ENCODE measurements at places on chromosomes 2 and 18. TPM values are rescaled to one million over a fixed set of nuclear protein-coding genes. Genes with fewer than 3 reads are reported as not detected.

- DNase-seq = no peak
Observed at GRCh38 chr18:78733762-78734613, 245.6 kb upstream of the SALL3 start.

DNA sequence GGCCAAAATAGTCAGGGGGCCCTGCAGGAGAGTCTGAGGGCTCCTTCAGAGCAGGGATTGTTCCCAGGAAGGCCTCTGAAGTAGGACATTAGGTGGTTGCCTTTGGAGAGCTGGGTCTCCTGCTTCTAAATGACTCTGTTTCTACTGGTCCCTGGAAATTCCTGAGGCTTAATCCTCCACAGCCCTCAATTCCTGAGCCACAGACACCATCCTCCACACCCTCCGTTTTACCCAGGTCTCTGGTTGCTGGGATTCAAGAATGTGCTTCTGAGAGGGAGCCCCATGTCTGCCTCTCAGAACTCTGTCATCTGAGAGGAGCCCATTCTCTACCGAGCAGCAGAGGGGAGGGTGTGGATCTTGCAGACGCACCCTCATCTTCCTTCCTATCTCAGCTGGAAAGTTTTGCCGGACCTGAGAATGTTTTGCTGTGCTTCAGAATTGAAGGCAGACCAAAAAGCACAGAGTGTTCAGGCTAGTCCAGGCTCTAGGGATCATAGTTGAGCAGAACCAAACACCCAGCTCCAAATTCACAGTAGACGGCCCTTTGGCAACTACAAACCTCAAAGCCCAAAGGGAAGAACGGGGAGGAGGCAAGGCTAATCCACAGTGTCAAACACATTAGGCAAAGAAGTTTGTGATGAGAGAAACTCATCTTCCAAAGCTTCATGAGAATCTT, 8.1 kb downstream of the VIT start:
- no peak for DNase-seq

DNA sequence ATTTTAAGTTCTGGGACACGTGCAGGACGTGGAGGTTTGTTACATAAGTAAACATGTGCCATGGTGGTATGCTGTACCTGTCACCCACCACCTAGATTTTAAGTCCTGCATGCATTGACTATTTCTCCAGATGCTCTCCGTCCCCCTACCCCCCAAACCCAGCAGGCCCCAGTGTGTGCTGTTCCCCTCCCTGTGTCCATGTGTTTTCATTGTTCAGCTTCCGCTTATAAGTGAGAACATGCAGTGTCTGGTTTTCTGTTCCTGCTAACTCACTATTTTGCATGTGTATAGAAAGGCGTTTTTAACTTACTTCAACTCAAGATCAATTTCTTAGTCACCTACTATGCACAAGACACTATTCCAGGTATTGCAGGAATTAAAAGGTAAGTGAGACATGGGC, 128.0 kb downstream of the PLCL1 start:
- DNase-seq = no peak

- DNase-seq = no peak
Observed at GRCh38 chr2:45945302-45945717, 293.8 kb downstream of the PRKCE start.

- no peak for DNase-seq
Observed at GRCh38 chr2:62856228-62857040, 150.9 kb downstream of the EHBP1 start.

DNA sequence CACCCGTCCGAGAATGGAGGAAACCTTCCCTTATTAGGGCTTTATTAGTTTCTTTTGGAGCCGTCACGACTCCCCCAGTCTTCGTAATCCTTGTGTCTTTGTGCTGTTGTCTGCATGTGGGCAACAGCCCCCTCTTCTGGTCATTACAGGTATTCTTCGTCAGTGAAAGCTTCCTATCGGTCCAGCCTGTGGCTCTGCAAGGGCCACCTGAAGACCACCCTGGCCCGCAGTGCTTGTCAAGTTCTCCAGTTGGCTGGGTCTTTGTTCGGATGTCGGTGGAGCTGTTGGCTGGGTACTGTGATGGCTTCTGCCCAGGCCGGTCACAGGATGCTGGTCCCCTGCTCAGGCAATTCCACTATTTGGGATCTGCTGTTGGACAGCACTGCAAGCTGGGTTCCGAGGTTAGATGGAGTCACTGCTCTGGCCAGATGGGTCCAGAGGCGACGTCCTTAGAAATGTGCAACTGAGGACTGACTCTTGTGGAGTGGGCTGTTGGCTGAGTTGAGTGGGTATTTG, 19.2 kb downstream of the E2F6 start:
- DNase-seq = peak; percentile 55

- DNase-seq = no peak
Observed at GRCh38 chr2:144518748-144519596, 947 bp downstream of the ZEB2 start.

GRCh38 chr2:44392338-44392943, 30.7 kb downstream of the CAMKMT start:
- peak; percentile 54 for DNase-seq

DNA sequence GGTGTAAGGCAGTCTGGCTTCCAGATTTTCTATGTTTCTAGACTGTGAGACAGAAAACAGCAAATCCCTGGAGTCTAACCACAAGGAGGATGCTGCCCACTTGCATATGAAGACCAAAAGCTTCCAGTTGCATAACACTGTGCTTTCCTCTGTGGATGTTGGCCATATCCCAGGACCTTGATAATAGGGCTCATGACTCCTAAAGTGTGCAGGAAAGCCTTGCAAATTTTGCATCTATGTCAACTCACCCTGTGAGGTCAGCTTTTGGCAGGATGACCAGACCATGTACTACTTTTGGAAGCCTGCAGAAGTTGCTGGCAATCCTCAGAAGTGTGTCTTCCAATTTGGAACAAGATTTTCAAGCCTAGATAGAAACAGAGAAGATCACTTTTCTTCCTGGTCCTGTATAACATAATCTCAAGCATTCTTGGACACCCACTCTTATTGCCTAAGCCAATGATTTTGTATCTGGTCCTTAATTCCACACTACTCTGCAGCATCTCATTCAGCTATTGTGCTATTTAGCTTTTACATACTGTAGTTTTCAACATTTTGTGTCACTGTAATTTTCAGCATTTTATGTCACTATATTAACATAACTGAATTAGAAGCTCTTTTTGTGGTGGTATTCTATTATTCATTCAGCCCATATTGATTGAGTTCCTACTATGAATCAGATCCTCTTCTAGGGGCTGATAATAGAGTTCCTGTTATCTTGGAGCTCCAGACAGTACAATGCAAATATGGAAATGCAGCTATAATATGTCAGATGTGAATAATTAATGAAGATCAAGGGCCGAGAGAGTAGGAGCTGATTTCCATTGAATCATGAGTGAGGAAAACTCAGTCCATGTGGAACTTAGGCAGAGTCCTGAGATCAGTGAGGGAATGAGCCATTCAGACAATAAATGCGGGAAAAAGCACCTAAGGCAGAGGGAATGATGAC, 85.3 kb upstream of the RAB27B start:
- no peak for DNase-seq

DNA sequence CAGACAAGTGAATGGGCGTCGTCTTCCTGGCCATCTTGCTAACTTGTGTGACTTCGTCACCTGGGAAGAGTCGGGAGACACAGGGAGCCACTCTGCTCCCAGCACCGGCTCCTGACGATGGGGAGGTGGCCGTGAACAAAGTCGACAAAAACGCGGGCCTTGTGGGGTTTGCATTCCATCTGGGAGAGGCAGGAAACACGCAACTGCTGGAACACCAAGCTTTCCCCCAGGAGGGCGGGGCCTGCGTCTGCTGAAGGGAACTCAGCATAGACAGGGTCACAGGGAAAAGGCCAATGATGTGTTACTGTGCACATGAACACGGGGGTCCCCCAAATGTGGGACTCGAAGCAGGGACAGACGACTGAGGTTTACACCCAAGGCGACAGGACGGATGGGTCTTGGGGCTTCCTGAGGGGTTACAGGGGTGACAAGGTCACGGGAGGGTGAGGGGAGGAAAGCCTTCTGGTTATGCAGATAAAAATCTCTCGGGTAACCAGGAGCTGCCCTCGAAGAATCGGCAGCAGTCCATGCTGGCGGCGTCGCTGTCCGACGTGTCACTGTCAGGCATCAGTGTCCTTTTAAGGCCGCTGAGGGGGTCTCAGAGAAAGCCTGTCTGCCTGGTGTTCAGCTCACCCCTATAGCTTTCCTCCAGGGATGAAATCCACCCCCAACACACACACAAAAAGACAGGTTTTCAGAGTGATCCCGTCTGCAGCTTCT, 28.2 kb upstream of the PRLH start:
- DNase-seq = no peak

DNA sequence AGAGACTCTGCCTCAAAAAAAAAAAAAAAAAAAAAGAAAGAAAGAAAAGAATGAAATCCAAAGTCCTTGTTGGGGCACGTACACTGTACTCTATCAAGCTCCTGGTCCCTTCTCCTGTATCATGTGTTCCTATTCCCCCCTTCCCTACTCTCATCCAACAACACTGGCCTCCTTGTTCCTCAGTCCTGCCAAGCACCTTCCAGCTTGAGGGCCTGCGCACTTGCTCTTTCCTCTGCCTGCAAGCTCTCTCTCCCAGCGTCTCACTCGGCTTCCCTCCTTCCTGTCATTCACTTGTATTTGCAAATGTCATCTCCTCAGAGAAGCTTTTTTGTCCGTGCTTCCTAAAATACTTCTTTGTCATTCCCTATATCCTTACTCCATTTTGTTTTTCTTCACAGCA, 10.8 kb upstream of the KIF3C start:
- no peak for DNase-seq

- no peak for DNase-seq
Observed at GRCh38 chr2:231716666-231717280, 8.4 kb downstream of the PTMA start.

DNA sequence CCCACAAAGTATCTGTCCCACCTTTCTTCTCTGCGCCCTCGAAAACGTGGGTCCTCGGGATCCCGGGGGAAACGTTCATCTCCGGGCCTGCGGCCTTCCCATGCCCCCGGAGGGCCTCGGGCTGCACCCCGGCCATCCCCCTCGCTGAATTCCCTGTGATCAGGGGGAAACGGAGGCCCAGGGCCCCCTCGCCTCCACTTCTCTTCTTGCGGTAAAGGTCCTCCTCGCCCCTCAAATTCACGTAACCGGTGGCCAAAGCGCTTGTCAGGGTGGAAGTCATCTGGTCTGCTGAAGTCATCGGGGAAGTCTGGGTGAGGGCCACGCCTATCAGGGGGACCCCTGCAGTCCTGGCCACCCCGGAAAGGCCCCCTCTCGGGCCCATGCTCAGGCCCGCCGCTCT, 12.3 kb downstream of the SFT2D3 start:
- DNase-seq = no peak

DNA sequence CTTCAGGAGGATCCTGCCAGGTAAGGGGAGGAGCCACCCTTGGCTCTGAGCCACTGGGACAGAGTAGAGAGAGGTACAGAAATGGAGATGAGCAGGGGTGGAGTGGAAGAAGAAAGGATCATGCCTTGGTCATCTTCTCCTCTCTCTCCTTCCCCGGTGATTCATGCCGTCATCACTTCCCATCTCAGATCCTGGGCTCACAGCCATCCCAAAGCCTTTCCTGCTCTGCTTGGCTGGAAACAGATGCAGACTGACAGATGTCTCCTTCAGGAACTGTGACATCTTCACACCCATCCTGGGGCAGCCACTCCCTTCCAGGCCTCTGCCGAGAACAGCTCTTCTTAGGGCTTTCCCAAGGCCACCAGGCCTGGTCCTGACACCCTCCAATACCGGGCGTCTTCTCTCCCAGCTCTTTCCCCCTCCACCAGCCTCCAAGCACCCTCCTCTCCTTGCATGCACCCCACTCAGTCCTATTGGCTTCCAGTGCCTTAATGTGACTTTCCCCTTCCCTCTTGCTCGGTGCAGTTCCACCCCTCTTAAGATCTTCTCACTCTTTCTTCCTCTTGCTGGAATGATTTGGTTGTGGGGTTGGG, 58.3 kb upstream of the TNP1 start:
- no peak for DNase-seq

DNA sequence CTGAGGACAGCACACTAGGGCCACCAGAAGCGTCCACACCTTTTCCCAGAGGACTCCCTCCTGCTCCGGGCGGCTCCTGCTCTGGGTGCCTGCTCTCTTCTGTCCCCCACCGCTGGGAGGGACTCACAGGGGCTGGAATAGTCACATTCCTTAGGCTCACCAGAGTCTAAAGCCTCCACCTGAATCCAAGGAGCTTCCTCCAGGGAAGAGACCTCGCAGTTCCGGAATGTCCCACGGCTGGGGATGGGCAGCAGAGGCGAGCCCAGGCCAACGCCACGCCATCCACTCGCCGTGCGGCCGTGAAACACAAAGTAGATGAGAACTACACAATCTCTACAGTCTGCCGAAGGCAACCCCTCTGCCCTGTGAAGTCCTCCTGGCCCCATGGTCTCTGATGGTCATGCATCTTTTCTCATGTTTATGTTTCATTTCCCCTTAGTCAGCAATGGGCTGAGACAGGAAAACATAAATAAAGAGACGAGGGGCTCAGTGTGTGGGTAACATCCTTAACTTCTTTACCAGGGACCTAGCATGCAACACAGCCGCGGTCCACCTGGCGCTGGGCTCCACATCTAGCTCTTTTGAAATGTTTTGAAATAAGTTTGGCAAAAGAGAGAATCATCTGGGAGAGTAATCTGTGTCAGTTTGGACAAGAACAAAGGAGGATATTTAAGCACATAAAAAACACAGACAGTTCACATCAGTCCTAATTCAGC, 98.4 kb downstream of the PXDN start:
- no peak for DNase-seq

DNA sequence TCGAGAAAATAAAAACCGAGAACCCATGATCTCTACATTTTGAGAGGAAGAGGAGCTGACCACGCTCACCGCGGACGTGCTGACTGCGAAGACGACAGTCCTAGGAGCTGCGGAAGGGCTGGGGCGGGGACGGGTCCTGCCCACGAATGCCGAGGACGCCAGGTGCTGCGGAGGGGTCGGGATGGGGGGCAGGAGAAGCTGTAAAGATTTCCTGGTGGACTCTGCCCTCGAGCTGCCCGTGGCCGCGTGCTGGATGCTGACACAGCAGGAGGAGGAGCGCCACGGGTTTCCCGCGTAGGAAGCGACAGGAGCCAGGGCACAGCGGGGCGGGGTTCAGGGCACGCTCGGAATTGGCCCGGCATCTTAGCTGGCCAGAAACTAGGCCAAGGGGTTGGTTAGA, 22.2 kb downstream of the ZSCAN30 start:
- DNase-seq = no peak

DNA sequence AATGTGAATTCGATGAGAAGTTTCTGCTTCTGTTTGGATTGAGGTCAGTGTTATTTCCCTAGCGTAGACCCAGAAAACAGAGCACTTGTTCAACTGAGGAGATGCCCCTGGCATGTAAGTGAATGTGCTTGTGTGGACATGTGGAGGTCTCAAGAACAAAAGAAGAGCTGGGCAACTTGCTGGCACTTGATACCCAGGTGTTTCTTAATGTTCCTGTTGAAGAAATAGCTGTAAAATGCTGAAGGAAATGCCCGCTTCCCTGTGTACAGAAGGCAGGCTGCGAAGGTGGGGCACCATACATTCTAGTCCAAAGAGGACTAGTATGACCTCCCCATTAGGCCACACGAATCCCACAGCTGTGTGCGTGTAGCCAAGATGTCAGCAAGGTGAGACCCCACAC, 9.8 kb upstream of the LBH start:
- DNase-seq = no peak

GRCh38 chr2:39838589-39838988, 59.5 kb upstream of the THUMPD2 start:
- DNase-seq = no peak

SERPINB11 gene
- total RNA-seq = not detected

REG3A gene
- total RNA-seq = not detected

TTN gene
- total RNA-seq = 7.0 TPM

RSAD2 gene
- 183 TPM for total RNA-seq

UGT1A10 gene
- not detected for total RNA-seq

MBOAT2 gene
- total RNA-seq = 8.0 TPM

PROKR1 gene
- not detected for total RNA-seq

CLEC4F gene
- not detected for total RNA-seq

FBXO41 gene
- 31.5 TPM for total RNA-seq

RFTN2 gene
- not detected for total RNA-seq

CPS1 gene
- total RNA-seq = 1.3 TPM

IL1RL2 gene
- total RNA-seq = not detected

Measured in activated CD8-positive, alpha-beta memory T cell treated with anti-CD3 and anti-CD28 coated beads, Interleukin-2, amount 10 ng/mL, durations not matched to agents 7 days and 5 days (primary cell).